ENCODE measurements at places on chromosomes 2 and 18. TPM values are rescaled to one million over a fixed set of nuclear protein-coding genes. Genes with fewer than 3 reads are reported as not detected.

NEURL3 gene
- not detected for total RNA-seq

L3MBTL4 gene
- total RNA-seq, result 0.59 TPM

CRYBA2 gene
- total RNA-seq, result not detected

CIB4 gene
- total RNA-seq, result not detected

SOWAHC gene
- 2.7 TPM for total RNA-seq

MC5R gene
- not detected for total RNA-seq

CCDC85A gene
- total RNA-seq, result 4.3 TPM

FBXO15 gene
- not detected for total RNA-seq

DTNB gene
- total RNA-seq, result 4.5 TPM

IL36B gene
- total RNA-seq, result not detected

LONRF2 gene
- total RNA-seq, result 14.6 TPM

ZBTB7C gene
- total RNA-seq, result 2.6 TPM

All from Right ventricle myocardium superior (tissue), 1 donor.